ENCODE measurements at places on chromosomes 2 and 18.

DNA sequence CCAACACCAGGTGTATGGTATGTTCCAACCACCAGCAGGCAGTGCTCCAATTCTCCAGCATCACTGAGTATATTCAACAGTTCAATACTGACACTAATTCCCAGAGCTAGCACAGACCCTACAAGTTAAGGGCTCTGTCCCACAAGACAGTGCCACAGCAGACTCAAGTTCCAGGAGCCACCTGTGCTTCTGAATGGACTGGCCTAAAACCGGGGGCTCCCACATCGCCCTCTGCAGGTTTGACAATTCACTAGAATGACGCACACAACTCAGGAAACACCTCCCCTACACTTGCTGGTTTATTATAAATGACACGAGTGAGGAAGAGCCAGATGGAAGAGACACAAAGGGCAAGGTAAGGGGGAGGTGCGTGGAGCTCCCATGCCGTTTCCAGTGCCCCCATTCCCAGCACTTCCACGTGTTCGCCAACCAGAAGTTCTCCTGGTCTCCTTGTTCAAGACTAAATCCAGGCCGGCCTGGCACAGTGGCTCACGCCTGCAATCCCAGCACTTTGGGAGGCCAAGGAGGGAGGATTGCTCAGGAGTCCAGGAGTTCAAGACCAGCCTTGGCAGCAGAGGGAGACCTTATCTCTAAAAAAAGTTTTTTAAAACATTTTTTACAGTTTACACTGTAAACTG, 12.2 kb upstream of the ATP6V1B1 start:
- DNase-seq = no peak

DNA sequence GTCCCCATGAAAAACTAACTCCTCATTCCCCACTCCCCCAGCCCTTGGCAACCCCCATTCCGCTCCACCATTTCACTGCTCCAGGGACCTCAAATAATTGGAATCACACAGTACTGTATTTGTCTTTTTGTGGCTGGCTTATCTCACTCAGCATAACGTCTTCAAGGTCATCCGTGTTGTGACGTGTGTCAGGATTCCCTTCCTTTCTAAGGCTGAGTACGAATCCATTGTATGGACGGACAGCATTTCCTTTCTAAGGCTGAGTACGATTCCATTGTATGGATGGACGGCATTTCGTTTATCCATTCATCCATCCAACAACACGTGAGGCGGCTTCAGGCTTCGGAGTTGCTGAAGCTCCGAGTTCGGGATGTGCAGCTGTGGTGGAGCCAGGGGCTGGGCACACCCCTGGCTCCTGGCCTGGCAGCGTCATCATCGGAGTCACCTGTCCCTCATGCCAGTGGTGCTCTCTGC, 1.2 kb upstream of the ASB1 start:
- DNase-seq = no peak

DNA sequence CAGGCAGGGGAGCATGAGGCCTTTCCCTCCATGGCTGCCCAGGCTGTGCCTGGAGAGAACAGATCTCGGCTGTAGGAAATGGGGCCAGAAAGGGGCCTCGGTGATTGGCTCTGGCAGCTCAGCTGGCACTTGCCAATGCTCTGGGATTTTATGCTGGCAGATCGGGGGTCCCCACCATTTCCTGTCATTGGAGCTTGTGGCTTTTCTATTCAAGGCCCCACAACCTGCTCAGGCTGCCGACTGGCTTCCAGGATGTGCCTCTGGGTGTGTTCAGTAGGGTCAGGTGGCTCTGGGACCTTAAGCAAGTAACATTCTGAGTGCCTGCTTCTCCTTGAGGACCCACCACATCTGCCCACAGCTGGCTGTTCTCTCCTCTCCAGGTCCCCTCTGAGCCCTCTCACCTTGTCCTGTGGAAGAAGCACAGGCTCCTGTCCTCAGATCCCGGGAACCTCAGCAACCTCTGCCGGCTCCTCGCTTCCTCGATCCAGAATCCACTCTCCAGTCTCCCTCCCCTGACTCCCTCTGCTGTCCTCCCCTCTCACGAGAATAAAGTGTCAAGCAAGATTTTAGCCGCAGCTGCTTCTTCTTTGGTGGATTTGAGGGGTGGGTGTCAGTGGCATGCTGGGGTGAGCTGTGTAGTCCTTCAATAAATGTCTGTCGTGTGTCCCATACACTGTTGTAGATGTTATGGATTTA, 4.2 kb downstream of the GNLY start:
- no peak for DNase-seq

GRCh38 chr18:49681387-49681786, 119.5 kb downstream of the LIPG start:
- DNase-seq = no peak

- DNase-seq = no peak
These were observed 21.7 kb downstream of the SULT1C4 start for GRCh38 chr2:108399479-108399878.

DNA sequence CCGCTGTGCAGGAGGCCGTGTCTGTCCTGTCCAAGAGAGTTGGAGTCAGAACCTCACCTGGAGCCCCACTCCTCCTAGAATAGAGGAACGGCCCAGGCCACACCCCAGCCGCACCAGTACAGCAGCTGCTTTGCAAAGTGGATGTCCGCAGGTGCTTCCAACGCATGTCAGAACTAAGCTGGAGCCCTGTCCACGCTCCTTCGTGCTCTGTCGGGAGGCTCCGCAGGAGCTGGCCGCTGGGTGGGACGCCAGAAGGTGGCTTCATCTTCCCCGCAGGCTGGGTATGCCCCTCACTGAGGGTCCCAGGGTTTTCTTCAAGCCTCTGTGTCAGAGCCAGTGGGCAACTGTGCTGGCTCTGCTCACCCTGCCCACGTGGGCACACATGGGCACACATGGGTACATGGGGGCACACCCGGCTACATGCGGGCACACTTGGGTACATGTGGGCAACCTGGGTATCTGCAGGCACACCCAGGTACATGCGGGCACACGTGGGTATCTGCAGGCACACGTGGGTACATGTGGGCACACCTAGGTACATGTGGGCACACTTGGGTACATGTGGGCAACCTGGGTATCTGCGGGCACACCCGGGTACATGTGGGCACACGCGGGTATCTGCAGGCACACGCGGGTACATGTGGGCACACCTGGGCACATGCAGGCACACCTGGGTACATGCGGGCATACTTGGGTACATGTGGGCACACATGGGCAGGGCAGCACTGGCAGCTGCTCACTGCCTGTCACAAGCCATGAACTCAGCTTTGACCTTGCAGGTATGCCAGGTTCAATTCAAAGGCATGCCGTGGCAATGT, 67.1 kb upstream of the CTDP1 start:
- no peak for DNase-seq

DNA sequence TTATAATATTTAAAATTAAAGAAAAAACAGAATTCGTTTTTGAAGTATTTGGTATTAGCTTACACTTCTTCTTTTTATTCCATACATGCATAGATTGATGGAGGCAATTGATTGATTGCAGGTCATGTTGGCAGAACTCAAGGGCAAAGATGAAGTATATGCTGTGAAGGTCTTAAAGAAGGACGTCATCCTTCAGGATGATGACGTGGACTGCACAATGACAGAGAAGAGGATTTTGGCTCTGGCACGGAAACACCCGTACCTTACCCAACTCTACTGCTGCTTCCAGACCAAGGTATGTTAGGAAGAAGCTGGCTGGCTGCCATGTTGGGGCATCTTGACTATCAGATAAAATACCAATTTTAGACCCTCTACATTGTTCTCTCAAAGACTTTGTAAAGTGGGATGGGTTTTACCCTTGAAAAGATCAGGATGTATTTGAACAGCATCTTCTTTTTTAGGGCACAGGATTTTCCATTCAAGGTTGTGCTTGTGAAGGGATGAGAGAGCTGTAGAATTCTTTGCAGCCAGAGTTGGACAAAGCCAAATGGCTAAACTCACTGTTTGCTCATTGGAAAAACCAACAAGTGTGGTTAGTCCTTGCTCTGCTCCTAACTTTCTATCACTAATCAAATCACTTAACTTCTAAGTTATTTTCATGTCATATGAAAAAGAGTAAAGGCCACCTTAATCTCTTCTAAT, 286.8 kb upstream of the EPAS1 start:
- no peak for DNase-seq

DNA sequence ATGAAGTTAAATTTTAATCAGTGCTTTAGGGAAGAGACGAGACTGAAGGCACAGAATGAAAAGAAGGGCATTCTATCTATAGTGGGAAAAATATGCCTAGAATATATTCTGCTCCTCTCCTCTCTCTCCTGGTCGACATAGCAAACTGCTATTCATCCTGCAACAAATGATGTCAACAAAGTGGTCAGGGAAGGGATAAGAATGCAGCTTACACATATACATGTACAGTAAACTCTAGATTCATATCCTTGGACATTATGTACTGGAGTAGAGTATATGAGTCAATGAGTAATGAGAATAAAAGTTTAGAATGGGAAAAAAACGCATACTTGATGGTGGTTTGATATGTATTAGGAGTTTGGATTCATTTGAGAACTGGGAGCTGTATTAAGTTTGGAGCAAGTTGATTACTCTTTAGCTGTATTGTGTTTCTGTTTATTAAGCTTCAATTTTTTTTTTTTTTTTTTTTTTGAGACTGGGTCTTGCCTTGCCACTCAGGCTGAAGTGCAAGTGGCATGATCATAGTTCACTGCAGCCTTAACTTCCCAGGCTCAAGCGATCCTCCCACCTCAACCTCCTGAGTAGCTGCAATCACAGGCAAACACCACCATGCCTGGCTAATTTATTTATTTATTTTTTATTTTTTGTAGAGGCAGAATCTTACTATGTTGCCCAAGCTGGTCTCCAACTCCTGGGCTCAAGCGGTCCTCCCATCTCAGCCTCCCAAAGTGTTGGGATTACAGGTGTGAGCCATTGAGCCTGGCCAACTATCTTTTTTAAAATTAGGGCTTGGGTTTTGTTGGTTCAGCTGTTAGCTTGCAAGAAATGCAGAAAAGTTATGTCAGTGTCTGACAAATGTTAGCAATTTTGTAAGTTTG, 53.8 kb downstream of the STAT1 start:
- no peak for DNase-seq

DNA sequence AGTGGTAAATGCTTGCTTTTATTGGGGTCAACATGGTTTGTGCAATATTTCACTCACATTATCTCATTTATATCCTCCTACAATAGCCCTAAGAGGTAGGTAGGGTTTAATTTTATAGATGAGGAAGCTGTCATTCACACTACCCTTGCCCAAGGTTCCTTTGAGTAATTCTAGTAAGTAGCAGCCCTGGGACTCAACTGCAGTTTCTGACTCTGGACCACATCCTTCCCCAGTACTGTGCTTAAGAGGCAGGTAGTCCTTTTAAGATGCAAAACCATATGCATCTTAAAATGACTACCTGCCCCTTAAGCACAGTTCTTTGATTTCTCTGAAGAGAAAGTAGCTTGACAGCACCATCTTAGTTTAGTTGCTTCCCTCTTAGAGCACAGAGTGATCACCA, 15.7 kb upstream of the NT5C1B start:
- DNase-seq = no peak

DNA sequence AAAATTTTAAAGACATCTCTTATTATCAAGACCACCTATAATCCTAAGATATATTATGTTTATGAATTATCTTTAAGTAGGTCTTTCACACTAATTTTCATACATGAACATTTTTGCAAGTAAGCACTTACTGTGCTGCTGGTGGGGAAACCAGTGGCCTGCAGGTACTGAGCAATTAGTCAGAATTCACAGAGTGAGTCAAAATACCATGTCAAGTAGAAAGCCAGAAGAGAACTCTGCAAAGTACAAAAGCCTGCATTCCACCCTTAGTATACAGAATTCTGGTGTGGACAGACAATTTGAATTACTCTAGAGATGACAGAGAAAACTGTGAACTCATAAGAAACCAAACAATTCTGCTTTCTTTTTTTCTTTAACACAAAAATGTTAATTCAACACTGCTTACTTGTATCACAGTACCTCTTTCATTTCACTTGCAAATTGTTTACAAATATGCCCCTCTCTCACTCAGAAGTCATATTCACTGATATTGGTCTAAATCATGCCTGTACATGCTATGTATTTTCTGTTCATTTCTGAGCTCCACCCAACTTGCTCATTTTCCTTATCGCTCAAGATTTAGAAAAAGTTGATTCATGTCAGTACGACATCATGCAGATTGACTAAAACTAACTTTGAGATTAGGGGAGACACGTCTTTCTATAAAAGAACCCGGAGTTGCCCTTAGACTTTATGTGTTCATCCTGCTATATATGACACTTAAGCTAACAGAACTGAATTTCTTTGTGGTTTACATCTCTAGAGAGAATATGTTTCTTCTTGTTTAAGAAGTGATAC, 182.9 kb downstream of the IKZF2 start:
- peak; percentile 55 for DNase-seq

- DNase-seq = no peak
These were observed 5.4 kb downstream of the ITSN2 start for GRCh38 chr2:24354957-24355356.

- peak; percentile 12 for DNase-seq
These were observed 256.0 kb downstream of the DCDC2C start for GRCh38 chr2:3959372-3959771.

DNA sequence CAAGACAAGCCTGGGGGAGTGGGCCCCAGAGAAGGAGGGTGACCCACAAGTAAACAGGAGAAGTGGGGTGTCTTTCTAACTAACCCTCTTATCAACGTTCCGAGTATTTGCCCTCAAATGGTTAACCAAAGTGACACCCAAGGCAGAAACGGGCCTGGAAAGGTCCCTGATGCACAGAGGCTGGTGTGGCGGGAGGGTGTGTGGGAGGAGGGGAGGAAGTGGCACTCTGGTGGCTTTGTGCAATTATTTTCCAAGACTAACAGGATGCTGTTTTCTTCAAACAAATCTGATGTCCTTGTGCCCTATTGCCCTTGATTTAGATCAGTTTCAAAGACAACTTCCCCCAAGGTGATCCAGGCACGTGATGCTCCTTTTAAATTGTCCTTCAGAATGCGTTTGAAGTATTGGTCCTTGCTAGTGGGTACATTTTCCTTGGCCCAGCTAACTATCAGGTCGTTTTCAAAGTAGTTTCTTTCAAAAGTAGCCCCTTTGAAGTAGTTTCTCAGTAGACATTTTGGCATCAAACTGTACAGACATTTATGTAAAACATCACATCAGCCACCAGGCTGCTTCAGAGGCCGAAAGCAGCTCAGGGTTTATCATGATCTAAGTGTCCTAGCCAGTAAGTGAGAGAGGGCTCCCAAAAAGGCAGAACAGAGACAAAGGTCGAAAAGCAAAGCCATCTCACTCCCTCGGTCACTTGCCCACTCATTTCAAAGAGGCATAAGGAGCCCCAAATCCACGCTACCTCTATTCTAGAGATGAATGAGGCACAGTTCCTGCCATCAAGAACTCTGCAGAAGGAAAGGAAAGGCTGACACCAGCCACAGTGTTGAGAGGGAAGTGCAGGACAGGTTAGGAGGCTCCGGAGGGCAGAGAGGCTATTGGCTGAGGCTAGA, 371.1 kb upstream of the ID2 start:
- no peak for DNase-seq

DNA sequence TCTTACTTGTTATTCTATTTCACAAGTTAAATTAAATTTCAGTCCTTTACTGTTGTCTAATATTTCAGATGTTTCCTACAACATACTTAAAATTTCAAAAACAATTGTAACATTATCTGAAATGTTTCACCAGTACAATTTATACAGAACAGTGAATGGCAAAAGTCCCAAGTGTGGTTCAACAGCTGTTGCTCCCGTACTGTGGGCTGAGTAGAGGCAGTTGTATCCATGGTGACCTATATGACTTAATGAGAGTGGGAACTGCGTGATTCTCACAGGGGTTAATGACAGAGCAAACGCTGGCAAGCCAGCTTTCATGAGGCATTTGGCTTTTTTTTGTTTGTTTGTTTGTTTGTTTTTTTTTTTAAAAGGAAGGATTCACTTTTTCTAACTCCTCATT, 5.3 kb upstream of the PLCL1 start:
- DNase-seq = no peak

- DNase-seq = no peak
These were observed 11.6 kb upstream of the HNMT start for GRCh38 chr2:137952586-137953129.
